Activated CD8-positive, alpha-beta memory T cell treated with anti-CD3 and anti-CD28 coated beads for 24 hours (primary cell): ENCODE measurements at places on chromosomes 16 and 17.
A peak's percentile ranks its signal among the peaks of the same experiment; 100 is the strongest.

GRCh38 chr16:4868026-4868425, 20.7 kb downstream of the UBN1 start:
- DNase-seq, result no peak

- peak; percentile 71 for DNase-seq
Measured at GRCh38 chr16:85029408-85029784, 1.8 kb downstream of the KIAA0513 start.

- peak; percentile 30 for DNase-seq
Measured at GRCh38 chr16:22673421-22673831, 140.5 kb upstream of the HS3ST2 start.

GRCh38 chr17:66210208-66210574, 18.3 kb upstream of the CEP112 start:
- no peak for DNase-seq

DNA sequence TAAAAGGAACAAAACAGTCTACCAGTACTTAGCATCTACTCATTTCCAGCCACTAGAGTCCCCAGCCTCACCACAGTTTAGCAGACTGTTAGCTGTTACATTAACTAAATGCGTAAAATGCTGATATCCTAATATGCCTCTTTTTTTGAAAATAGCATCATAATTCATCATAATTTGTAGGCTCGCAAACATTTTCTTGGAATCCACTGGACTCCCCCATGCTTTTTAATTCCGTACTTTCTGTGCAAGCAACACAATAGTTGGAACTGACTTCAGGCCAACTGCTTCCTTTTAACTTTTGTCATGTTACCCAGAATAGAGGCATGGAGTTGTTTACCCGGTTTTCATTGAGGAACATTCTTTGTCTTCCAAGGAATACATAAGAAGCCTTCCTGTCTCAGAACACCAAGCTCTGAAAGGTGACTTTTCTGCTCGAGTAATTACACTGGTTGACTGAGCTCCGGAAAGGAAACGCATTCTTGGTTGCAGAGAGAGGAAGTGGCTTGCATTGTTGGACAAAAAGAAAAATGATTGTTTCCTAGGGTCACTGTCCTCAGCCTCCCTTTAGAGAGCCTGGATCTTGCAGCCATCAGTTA, 30.9 kb upstream of the SEC14L1 start:
- no peak for DNase-seq

DNA sequence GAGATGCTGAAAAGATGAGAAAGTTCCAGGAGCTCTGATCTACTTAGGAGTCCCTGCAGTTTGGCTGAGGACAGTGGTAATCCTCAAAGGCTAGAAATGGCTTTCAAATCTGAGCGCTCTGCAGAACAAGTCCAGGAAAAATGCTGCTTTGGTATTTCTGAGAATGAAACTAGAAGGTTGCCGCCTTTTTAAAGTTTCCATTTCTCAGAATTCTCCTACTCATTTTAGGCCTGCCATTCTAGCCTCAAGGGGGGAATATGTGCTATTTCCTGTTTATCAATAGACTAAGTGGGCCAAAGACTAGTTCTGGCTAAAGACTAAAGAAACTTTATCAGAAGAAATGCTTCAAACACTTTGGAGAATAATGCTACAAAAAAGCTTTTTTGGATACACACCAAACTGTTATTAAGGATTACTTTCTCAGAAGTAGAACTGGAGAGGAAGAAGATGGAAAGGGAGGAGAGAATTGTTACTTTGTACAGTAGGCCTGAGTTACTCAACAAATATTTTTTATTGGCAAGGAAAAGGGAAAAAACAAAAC, at the start of gene SLFN12L:
TSS of gene SLFN12L (minus strand) at position 78 of the 541 bp plus-strand sequence. CDS start 15,314 bp downstream, outside the sequence.
- peak; percentile 63 for DNase-seq

DNA sequence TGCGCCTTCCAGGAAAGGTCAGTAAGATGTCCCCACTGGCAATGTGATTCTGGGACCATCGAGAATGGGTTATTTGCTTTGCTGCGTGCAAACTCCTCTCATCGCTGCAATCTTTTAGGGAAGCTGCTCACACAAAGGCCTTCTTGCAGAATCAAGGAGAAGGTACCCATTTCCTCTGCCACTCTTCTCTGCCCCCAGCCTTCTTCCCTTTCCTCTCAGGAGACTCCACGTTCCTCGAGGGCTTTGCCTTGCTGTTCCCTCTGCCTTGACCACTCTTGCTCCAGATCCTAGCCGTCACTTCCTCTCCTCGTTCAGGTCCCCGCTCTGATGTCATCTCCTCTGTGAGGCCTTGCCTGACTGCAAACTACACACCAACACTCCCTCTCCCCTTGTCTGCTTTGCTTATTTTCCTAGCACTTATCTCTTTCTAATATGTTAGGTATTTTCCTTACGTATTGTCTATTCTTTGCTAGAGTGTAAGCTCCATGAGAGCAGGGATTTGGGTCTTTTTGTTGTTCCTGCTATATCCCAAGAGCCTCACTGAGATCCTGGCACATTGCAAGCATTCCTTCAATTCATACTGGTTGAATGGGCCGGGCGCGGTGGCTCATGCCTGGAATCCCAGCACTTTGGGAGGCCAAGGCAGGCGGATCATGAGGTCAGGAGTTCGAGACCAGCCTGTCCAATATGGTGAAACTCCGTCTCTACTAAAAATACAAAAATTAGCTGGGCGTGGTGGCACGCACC, 5.3 kb upstream of the CRK start:
- DNase-seq, result no peak

DNA sequence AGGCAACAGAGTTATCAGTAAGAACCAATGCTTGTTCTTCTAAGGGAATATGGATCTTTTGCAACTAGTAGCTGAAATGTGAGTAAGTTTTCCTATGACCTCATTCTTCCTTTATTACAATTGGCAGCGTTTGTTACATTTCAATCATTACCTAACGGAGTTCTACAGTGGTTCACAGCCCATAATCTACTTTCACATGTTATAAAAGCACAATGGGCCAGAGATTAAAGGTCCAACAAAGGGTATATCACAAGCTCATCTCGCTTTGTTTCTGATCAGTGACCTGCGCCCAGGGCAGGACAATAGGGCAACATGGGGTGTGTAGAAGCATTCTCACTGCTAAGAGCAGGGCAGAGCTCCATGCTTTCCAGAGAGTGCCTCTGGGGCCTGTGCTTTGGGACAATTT, 279.9 kb upstream of the DYNLRB2 start:
- DNase-seq, result no peak

GRCh38 chr17:70636517-70637133, 467.3 kb downstream of the KCNJ2 start:
- no peak for DNase-seq

GRCh38 chr17:55162556-55162946, 102.2 kb upstream of the HLF start:
- no peak for DNase-seq

GRCh38 chr17:17082878-17083277, 40.6 kb downstream of the MPRIP start:
- DNase-seq, result no peak

GRCh38 chr16:85010446-85010930, 847 bp downstream of the ZDHHC7 start:
- DNase-seq, result no peak

DNA sequence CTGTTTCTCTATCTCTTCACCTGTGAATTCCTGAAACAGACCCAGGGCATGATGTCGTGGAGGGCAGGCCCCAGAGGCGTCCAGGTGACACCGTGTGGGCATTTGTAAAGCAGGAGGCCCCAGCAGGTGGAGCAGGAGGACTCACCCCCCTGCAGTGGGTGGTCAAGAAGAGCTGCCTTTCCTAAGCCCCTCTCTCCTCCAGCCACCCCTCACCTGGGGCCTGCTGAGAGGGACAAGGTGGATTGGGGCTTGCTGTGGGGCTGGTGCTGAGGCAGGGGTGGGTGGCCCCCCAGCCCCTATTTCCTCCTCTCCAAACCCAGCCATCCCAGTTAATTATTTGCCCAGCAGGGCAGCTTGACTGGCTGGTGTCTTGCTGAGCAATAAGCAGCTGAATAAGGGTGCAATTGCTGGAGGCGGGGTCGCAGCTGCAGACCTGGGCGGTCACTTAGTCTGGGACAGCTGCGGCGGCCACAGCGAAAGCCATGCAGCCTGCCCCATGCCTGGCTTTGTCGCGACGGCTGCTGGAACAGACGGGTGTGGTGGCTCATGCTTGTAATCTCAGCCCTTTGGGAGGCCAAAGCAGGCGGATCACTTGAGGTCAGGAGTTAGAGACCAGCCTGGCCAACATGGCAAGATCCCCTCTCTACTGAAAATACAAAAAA, 56.4 kb downstream of the JPH3 start:
- no peak for DNase-seq

GRCh38 chr17:39045948-39046679, 78.9 kb upstream of the FBXO47 start:
- DNase-seq, result no peak

- DNase-seq, result no peak
Measured at GRCh38 chr17:4160294-4160859, 17.4 kb downstream of the CYB5D2 start.

DNA sequence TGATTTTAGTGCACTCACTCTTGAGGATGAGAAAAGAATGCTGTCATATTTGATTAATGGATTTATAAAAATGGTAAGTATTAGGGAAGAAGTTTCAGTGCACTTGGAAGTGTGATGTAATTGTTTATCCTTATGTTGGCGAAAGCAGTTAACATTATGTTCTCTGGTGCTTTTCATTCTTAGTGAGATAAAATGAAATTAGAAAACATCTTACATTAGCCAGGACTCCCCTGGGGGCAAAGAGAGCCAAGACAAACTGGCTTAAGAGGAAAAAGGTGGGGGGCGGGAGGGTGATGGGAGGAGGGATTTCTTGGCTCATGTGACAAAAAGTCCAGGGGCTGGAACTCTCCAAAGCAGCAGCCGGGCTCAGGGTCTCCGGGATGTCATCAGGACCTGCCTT, 73.2 kb downstream of the KNOP1 start:
- DNase-seq, result no peak

- no peak for DNase-seq
Measured at GRCh38 chr17:21124086-21124485, 2.7 kb upstream of the DHRS7B start.

- no peak for DNase-seq
Measured at GRCh38 chr16:77555126-77555525, 120.3 kb upstream of the ADAMTS18 start.

GRCh38 chr17:58052945-58053715, 30.1 kb upstream of the DYNLL2 start:
- no peak for DNase-seq

DNA sequence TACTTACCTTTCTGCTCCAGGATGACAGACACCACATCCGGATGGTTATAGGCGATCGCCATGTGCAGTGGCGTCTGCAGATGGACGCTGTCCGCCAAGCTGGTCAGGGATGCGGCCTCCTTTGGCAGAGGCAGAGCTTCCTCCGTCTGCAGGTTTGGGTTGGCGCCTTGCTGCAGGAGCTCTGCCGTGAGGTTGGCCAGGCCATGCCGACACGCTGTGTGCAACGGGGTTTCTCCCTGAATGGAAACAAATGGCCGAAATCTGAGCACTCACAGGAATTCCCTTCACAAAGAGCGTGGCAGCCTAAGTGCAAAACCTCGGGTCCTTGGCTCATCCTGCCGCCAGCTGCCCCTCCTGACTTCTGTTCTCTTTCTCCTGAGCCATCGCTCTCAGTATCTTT, 41.8 kb downstream of the CYB5D2 start:
- DNase-seq, result no peak

DNA sequence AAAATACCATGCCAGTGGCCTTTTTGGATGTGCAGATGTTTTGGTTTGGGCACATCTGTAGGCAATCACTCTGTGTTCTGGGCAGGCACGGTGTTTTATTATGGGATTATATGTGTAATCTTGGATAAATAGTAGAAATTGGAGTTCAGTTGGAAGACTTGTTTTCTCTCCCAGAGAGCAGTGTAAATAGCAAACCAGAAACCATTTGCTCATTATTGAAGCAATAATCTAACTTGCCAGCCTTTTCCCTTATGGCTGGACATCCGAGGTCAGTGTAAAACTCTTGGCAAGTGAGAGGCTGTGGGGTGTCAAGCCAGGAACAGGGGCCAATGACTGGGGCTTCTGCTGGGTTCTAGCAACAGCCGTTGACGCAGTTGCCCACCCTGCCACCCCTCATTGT, 69.9 kb downstream of the IRX3 start:
- no peak for DNase-seq

GRCh38 chr17:15496735-15497670, 29.6 kb upstream of the CDRT4 start:
- DNase-seq, result no peak

- no peak for DNase-seq
Measured at GRCh38 chr16:20673882-20674683, 23.4 kb downstream of the ACSM1 start.
